ENCODE measurements at places on chromosomes 2 and 18.

GRCh38 chr2:224952936-224953657 is 89.2 kb downstream of the DOCK10 start:
- DNase-seq: no peak

DNA sequence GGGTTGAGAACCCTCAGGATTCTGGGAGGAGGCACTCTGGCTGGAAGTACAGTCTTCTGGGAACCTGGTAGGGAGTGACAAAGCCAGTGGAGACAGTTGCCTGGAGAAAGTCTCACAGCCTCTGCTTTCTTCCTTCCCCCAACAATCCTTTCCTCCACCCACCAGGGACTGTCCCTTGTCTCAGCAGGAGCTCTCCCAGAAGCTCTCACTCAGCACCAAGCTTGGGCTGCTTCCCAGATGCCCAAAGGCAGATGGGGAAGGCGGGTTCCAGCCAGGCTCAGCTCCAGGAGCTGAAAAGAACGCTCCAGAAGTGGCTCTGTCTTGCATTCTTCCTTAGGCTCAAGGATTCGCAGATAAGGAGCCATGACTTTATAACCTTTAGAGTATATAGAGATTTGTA is 7.6 kb upstream of the NAGK start:
- no peak for DNase-seq

- no peak for DNase-seq
These were observed 25.4 kb downstream of the TET3 start for GRCh38 chr2:74010087-74010541.

GRCh38 chr2:66034467-66034866 is 400.5 kb upstream of the MEIS1 start:
- no peak for DNase-seq

- DNase-seq: no peak
These were observed 26.8 kb downstream of the MRPL35 start for GRCh38 chr2:86226070-86226469.

DNA sequence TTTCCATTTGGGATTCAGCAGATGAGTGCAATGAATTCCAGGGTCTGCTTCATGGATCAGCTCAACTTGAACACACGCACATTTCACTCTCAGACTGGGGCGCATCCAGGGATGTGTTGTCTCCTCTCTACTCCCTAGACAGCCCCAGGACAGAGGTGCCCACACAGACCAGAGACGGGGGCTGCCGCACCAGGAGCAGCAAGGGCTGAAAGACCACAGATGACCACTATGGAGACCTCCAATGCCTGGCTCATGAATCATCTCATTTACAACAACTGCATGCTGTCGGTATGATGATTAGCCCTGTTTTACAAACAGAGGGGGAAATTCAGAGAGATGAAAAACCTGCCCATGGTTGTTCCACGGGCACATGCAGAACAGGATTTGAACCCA is 63.1 kb downstream of the CYP26B1 start:
- DNase-seq: no peak

DNA sequence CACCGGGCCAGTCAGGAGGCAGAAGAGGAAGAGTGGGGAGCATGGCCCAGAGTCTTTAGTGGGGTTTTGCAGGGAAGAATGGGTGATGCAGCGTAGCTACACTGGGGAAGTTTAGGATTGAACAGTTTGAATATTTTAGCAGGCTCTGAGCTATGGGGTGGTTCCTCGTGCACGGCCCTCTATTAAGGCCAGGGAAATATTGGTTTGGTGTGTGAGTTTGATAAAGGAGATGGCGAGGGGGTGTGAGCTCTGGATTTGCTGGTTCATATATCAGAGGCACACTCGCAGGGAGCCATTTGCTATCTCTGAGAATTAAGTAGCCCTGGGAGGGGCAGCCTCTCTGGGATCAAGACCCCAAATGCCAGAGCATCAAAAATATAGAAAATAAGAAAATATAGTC is 50.1 kb downstream of the BOLA3 start:
- DNase-seq: no peak

DNA sequence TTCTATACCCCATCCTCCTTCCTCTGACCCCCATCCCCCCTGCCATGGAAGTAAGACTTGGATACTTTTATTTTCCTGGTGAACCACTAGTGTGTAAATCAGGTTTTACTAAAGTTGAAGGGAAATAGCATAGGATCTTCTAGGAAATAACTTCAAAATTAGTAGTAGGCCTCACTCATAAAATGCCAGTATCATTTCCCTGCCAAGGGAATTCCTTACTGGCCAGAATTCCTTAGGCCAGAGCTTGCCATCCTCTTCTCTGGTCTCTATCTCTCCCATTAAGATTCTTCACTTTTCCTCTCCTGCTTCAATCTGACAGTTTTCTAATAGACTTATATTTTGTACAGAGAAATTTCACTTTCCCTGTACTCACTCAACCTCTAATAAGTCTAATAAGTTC is 322.8 kb upstream of the TANK start:
- DNase-seq: no peak

- DNase-seq: no peak
These were observed 65.4 kb upstream of the HNRNPA3 start for GRCh38 chr2:177147093-177147694.

GRCh38 chr2:235858881-235859280 is 309.3 kb downstream of the GBX2 start:
- no peak for DNase-seq

DNA sequence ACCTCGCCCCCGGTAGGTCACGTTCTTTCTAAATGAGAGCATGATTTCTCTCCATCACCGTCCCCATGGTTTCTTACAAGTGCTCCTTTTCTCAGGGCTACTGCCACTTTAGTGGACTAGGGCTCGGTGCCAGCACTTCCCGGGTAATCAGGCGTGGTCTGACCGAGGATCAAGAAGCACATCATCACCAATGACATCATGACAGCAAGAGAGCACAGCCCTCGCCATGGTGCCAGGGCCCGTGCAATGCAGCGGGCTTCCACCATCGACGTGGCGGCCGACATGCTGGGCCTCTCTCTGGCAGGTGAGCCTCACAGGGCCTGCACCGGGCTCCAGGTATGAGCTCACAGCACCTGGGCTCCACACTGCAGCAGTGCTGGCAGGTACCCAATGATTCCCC is 75.2 kb downstream of the INPP4A start:
- DNase-seq: no peak

GRCh38 chr2:70456585-70457495 is 96.8 kb downstream of the TGFA start:
- no peak for DNase-seq

DNA sequence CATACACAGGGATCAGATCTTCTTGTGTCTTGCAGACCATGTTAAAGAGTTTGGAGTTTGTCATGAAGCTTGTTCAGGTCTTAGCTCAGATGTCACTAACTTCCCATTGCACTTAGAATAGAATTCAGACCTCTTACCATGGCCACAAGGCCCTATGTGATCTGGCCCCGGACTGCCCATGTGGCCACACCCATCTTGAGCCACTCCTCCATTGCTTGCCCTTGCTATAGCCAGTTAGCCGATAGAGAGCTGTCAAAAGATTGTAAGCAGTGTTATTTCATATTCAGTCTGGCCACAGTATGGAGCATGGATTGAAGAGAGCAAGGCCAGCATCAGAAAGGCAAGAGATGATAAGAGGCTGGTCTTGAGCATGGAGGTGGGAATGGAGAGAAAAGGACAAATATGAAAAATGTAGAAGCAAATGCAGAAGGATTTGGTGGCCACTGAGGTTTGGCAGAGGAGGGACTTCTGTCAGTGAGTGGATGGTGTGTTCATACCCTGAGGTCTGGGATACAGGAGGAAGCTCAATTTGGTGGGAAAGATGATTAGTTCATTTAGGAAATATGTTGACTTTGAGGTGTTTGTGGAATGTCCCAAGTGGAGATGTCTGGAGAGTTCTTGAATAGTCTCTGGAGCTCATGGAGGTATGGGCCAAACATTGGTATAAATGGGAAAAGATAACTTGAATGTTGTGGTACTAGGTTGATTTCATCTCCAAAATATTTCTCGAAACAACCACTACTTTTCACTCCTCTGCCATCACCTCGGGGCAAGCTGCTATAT is 10.6 kb downstream of the DGUOK start:
- DNase-seq: no peak

DNA sequence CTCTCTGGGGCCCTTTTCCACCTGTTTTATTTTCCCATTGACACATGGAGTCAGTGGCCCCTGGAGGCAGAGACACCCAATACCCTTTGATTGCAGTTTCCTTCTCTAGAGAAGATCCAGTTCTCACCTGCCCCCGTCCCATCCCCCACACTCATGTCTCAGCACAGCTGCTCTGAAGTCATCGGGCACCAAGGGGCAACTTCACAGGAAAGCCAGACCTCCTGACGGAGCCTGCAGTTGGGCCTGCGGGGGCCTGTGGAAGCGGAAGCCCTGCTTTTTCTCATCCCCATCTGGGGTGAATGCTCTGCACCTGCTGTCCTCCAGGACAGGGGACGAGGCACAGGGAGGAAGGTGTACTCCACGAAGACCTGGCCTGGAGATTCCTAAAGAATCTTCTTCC is 308.3 kb upstream of the EPAS1 start:
- DNase-seq: no peak

DNA sequence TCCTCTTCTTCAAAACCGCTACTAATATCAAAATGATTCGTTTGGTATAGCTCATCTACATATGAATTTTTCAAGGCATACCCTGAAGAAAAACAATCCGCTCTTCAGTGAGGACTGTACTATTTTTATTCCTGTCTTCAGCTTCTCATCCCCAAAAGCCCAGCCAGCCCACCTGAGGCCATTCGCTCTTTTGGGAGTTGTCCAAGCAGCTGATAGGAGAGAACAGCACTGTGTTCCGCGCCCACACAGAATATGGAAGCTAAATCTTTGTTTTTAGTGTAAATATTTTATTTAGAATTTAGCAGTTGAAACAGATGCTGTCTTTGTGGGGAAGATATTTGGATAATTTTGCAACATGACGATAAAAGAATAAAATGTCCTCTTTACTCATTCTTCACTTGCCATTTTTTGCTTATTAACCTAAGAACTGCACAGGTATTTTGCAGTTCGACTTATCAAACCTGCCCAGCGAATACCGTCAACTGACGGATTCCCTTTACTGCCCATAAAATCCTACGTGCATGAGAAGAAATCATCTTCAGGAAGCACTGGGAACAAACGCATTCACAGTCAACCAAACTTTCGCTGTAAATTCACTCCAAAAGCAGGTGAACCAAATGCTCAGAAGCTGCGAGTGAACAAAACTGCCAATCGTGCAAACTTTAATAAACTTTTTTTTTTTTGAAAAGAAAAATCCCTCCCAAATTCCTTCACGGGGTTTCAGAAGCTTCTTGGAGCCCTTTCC is 3.4 kb downstream of the ZNF521 start:
- DNase-seq: no peak

DNA sequence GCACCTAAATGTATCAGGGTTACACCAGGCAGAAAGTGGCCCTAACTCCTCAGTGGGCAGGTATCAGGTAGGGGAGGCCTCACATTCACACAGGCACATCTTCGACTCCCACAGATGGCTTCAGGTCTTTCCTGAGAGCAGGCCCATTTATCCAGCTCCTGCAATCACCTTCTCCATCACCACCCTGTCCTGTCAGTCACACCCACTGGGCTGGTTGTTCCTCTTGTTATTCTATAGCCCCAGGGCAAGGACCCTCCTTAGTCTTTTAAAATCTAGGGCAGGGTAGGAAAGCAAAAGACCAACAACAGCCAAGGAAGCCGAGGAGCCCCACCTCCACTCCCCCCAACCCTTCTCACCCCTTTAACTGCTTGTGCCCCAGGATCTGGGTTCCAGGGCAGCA is 9.1 kb upstream of the HOXD4 start:
- no peak for DNase-seq

GRCh38 chr2:145022666-145023333 is 502.9 kb upstream of the ZEB2 start:
- DNase-seq: no peak

DNA sequence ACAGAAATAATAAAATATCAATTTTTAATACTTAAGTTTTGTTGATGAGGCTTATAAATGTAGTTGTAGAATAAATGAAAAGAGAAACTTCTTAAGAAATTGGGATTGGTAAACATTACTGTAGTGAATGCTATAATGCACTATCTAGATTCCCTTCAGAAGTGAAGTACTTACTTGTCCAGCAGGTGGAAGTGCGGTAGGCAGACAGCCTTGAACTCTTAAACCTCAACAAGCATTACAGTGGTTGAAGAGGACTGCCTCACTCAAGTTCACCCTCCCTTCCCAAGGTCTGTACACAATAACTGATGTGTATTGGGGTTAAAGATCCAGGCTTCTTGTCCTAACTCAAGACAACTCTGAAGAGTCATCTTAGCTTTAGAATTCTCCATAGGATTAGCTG is 931.0 kb upstream of the LRRTM1 start:
- no peak for DNase-seq

GRCh38 chr18:56936457-56936856 is 210.4 kb upstream of the BOD1L2 start:
- DNase-seq: no peak

DNA sequence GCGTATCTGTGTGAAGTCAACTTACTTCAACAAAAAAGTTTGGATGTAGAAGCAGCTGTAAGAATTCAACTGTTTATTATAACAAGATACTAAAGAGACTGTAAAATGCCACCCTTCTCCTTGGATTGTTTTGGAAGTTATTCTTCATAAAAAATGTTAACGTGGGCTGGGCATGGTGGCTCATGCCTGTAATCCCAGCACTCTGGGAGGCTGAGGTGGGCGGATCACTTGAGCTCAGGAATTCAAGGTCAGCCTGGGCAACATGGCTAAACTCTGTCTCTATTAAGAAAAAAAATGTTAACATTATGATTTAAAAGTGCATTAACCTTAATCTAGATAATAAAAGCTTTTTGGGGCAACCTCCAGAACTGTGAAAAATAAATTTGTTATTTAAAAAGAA is 7.7 kb downstream of the CIAO1 start:
- no peak for DNase-seq

DNA sequence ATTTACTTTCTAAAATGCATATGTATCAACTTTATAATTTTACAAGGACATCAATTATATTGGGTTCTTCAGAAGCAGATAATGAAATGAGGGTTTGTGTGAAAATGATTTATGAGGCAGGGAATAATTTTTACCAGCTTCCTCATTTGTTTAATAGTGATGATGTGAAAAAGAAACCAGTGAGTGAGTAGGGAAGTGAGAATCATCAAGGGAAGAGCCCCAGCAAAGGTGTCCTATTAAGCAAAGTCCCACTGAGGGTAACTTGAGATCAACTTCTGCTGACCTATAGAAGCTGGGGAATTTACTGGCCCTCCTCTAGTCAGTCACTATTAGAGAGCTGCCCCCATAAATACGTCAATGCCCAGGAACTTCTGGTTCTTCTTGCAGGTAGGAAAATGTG is 266.8 kb upstream of the LYPD1 start:
- DNase-seq: no peak

DNA sequence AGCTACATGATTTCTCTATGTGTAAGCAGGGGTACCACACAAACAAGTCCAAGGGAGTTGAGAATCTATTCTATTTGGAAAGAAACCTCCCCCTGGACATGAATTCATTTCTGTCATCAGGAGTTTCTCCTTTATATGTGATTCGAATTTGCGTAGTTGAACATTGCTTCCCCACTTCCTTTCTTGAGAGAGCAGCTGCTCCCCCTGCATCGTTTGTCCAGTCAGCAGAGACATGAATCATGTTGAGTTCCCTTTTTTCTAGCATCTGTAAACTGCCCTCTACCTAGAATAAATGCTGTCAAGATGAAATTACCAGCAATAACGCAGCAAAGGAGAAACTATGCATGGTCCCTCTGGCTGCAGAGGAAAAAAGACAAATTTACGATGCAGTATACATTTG is 73.8 kb downstream of the KIF5C start:
- DNase-seq: no peak

Measured in activated naive CD4-positive, alpha-beta T cell treated with Interleukin-2 at 50 U/mL for 16 hours (primary cell).